Purkinje cell (primary cell): ENCODE measurements at places on chromosomes 12 and 14. TPM values are rescaled to one million over a fixed set of nuclear protein-coding genes. Genes with fewer than 3 reads are reported as not detected.

CLEC6A gene
- polyA plus RNA-seq, result not detected in 2 replicates

HOXC11 gene
- polyA plus RNA-seq, result not detected in 2 replicates

INSM2 gene
- polyA plus RNA-seq, result 3.4 and 5.3 TPM in 2 replicates

VPS33A gene
- 8.6 and 17.3 TPM in 2 replicates for polyA plus RNA-seq

LMNTD1 gene
- polyA plus RNA-seq, result not detected in 2 replicates

ZNF385A gene
- polyA plus RNA-seq, result 6.1 and 12.1 TPM in 2 replicates

LMO3 gene
- polyA plus RNA-seq, result 13.2 and 71.5 TPM in 2 replicates

CAPS2 gene
- polyA plus RNA-seq, result 1.5 and 3.3 TPM in 2 replicates

DIABLO gene
- 50.7 and 61.4 TPM in 2 replicates for polyA plus RNA-seq

IL31 gene
- polyA plus RNA-seq, result not detected in 2 replicates

CLEC7A gene
- not detected in 2 replicates for polyA plus RNA-seq

ANO4 gene
- 215 and 244 TPM in 2 replicates for polyA plus RNA-seq

RPS6KL1 gene
- 7.9 and 15.2 TPM in 2 replicates for polyA plus RNA-seq

SLC5A8 gene
- polyA plus RNA-seq, result 0.16 TPM in 1 of 2 replicates, not detected in the other
